ENCODE measurements at places on chromosomes 4 and X. TPM values are rescaled to one million over a fixed set of nuclear protein-coding genes. Genes with fewer than 3 reads are reported as not detected.

SCFD2 gene
- total RNA-seq: 9.4 TPM

DNA sequence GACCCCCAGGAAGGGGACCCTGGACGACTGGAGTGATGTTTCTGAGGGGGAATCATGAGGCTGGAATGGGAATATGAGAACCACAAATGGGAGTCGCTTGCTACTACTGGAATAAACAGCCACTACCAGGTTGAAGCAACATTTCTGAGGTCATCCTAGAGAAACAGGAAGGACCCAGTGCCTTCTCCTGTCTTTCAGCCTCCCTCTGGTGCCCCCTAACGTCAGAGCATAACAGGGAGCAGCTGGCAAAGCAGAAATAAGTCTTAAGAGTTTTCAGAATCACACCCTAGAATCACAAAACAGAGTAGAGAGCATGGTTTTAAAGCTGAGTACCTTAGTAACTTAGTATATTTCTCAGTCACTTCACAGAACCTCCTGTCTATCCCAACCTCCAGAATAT lies 347.8 kb upstream of the PITX2 start:
- DNase-seq: no peak

DNA sequence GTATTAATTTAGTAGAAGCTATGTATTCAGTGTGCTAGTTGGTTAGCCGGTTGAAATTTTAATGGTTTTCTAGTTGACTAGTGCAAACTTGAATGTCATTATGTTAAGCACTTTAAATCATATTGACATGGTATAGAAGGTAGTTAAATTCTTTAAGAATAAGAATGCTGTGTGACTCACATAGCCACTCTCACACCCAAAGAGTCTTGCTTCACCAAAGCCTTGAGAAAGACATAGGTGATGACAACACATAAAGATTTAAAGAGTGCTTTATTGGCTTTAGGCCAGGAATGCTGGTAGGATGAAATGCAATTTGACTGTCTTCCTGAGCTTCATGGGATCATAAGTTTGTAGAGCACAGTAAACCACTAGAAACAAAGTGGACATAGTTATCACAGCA lies 85.3 kb downstream of the DCAF8L2 start:
- DNase-seq: no peak

DNA sequence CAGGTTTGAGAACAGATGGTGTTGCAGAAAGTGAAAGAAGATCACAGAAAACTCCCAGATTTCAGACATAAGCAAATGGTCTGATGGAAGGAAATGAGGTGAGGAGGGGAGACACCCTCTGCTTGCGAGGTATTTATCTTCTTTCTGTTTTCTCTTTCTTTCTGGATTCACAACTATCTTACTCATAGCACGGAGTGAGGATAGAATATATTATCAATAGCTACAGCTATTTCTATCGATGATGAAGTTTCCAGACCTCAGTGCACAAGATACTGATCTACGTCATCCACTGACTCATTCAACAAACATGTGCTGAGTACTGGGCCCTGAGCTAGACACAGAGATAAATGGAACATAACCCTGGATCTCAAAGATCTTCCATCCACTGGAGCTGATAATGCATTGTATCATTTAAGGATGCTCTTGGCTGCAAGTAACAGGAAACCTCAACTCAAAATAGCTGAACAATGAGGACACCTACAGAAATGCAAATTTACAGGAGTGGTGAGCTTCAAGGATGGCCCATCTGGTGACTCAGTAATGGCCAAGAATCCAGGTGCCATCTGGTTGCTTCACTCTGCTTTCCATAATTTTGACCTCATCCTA lies 21.2 kb downstream of the SLC2A9 start:
- DNase-seq: no peak

DNA sequence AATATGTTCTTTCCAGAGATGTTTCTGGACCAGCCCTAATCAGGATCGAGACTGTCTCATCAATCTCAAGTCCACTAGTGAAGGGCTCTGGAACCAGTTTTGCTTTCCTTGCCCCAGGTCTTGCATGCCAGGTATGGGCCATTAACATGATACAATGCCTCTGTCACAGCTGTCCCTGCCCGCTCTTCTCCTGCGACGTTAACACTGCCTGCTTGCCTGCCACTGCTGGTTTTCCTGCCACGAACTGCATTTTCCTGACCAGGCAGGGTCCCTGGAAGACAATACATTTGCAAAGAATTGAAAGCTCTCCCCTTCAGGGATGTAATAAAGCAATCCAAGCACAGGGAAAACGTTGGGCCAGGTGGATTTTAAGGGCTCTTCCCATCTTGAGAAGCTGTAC lies 200.3 kb downstream of the MID1 start:
- no peak for DNase-seq

CXCL8 gene
- 2.6 TPM for total RNA-seq

DNA sequence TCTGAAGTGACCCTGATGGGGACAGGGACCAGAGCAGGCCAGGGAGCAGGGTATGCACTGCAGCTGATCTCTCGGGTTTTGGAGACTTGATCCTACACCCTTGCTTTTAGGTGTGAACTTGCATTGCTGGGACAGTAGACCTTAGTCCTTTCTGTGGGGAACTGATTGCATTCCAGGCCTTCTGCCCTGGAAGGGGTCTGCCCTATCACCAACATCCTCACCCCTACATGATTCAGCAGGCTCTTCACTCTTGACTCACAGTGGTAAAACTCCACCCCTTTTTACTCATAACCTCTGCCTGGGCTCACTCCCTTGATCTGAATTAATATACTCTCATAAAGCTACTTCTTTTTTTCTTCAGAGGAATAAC lies 6.6 kb upstream of the DDX60L start:
- no peak for DNase-seq

GRCh38 chrX:110226931-110227330 lies 91.0 kb downstream of the AMMECR1 start:
- DNase-seq: no peak

DNA sequence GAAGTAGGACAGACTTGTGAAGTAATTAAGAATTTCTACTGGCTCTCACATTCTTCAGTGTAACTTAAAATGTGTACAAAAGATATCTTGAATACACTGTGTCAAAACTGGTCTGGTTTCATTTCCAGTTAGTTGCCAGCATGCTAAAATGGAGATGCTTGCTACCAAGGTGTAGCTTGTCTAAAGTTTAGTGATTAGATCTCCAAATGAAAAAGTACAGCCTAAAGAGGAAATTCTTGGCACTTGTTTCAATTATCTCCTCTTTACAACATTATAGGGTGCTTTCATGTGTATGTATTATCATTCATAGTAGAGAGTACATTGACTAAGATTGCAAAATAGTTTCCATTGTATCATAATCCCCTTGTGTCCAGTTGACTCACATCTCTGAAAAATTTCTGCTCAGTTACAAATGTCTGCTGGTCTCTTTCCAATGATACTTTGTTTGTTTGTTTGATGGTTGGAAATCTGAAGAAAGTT lies 97.3 kb upstream of the SPRY1 start:
- no peak for DNase-seq

H2BW1 gene
- total RNA-seq: not detected

PLXNA3 gene
- 5.9 TPM for total RNA-seq

ETDA gene
- total RNA-seq: not detected

CT47B1 gene
- not detected for total RNA-seq

Data from right atrium auricular region (tissue), 2 donors.